ENCODE measurements at places on chromosomes 2 and 18.

GRCh38 chr2:236259371-236259770 lies 4.8 kb downstream of the ASB18 start:
- DNase-seq, result no peak

- DNase-seq, result no peak
Observed at GRCh38 chr2:150012986-150013385, 425.4 kb upstream of the MMADHC start.

GRCh38 chr2:26324903-26325302 lies 21.0 kb upstream of the SELENOI start:
- DNase-seq, result no peak

DNA sequence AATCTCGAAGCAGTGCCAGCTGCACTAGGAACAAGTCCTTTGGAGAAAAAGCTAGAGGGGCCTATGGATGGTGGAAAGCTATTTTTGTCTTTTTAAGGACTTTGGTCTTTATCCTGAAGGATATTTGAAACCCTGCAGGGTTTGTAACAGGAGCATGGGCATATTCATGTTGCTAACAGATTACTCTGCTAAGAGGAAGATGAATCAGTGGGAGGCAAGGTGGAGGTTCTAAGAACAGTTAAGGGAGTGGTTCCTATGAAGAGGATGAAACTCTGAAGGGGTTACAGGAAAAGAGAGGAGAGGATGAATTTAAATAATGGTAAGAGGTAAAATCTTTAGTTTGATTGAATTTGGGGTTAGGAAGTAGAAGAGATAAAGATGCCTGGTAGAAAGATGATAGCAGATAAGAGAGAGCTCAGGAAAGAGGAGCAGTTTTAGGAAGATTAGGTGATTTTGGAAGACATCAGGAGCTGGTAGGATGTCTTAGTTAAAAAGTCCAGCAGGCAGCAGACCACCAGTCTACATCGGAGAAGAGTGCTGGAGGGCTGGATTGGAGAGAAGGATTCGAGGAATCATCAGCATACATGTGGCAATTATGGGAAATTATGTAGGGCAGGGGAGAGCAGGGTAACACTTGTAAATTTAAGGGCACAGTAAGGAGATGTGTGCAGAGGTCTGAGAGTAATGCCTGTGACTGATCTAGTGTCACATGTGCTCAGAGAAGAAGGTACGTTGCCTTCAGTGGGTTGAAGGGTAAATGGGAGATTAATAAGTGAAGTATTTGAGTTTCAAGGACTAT lies 39.3 kb upstream of the C1GALT1C1L start:
- DNase-seq, result no peak

GRCh38 chr2:183024339-183025095 lies 13.7 kb downstream of the NCKAP1 start:
- peak; percentile 53 for DNase-seq

GRCh38 chr18:40006634-40007033 lies 1948.4 kb upstream of the PIK3C3 start:
- peak; percentile 23 for DNase-seq

GRCh38 chr18:58572181-58572580 lies 56.7 kb downstream of the ALPK2 start:
- peak; percentile 99 for DNase-seq

- DNase-seq, result no peak
Observed at GRCh38 chr2:135202751-135203150, 150.7 kb downstream of the RAB3GAP1 start.

GRCh38 chr2:42800981-42801380 lies 8.6 kb upstream of the HAAO start:
- DNase-seq, result no peak

DNA sequence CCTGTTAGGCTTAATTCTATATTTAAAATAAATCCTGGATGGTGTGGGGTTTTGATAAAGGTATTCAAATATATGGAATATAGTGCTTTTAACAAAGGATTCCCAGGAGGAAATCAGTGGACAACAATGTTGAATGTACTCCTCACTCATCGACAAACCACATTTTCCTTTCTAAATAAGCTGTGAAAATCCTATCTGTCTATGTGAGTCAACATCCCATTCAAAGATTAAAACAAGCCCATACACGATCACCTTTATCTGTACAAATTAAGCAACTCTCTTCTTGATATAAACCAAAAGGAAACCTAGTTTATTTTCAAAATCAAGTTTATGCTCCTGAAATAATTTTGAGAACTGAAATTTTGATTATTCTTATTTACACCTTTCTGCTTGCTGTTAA lies 153.4 kb downstream of the ERBB4 start:
- DNase-seq, result no peak

- DNase-seq, result no peak
Observed at GRCh38 chr2:165120740-165121467, 82.9 kb downstream of the SCN3A start.

- DNase-seq, result no peak
Observed at GRCh38 chr2:98819231-98819766, 88.4 kb upstream of the MGAT4A start.

DNA sequence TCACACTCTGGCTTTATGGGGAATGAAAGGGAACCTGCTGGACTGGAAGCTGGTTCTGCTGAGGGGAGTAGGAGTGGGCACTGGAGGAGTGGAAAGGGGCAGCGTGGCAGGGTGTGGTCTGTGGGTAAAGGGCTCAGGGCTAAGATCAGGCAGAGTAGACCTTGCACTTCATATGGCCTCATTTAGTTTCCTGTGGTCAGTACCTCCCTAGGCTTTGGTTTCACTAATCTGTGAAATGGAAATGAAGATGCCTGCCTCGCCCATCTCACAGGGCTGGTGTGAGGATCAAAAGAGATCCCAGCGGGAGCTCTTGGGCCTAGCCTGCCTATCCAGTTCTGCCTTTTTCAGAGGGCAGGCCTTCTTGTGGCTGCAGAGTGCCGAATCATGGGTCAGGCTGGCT lies 208.7 kb downstream of the LOXHD1 start:
- DNase-seq, result no peak

- no peak for DNase-seq
Observed at GRCh38 chr2:236700703-236701102, 131.1 kb downstream of the ACKR3 start.

- no peak for DNase-seq
Observed at GRCh38 chr2:187057466-187057865, 208.5 kb upstream of the ZSWIM2 start.

DNA sequence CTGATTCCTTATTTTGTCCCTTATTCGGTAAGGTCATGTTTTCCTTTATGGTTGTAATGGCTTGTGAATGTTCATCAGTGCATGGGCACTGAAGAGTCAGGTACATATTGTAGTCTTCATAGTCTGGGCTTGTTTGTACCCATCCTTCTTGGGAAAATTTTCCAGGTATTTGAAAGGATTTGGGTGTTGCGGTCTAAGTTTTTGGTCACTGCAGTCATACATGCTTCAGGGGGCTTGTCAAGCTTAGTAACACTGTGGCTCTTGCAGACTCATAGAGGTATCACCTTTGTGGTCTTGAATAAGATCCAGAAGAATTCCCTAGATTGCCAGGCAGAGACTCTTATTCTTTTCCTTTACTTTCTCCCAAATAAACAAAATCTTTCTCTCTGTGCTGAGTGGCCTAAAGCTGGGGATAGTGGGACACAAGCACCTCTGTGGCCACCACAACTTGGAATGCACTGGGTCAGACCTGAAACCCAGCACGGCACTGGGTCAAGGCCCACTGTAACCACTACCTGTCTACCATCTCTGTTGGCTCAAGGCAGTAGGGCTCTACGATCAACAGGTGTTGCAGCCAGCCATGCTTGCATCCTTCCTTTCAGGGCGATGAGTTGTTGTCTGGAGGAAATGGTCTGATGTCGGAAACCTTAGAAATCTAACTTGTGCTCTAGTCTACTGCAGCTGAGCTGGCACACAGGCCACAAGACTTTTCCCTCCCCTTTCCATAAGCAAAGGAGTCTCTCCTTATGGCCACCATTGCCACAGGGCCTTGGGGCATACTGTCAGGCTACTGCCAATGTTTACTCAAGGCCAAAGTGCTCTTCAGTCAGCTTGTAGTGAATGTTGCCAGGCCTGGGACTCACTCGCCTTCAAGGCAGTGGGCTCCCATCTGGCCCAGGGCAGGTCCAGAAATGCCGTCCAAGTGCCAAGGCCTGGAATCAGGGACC lies 21.5 kb downstream of the IL1RN start:
- no peak for DNase-seq

- no peak for DNase-seq
Observed at GRCh38 chr2:100265226-100265625, 57.1 kb downstream of the LONRF2 start.

DNA sequence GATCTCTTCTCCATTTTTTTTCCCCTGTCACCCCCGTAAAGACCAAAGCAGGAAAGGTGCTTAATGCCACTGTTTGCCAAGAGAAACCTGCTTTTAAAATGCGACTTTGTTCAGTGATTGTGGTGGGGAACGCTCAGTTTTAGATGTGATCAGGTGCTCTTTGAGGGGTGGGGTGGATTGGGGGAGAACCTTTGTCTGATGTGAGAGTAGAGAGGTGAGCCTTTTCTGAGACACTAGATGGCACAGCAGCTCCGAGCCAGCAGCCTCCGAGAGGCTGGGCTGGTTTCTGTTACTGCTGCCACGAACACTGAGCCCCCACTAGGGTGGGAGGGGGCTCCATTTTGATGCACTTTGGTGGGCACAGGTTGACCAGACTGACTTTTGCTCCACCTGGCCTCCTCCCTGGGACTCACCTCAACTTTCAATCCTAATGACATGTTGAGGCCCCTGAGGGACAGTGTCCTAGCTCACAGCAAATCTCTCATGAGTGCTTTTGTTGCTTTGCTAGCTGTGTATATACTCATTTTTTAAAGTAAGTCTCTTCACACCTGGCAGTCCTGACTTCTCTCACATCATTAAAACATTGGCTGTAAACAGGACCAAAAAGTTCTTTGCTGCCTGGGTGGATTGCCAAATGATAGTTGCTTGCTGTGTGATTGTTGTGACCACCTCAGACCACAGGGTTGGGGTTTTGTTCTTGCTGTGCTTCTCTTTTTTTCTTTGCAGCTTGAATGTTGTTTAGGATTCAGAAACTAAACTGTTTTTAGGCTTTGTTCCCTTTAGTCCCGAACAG lies 98.2 kb upstream of the MAP3K20 start:
- DNase-seq, result no peak

Measured in HCEC 1CT (cell line).